ENCODE measurements at places on chromosomes 13 and 19.
A peak's percentile ranks its signal among the peaks of the same experiment; 100 is the strongest.

DNA sequence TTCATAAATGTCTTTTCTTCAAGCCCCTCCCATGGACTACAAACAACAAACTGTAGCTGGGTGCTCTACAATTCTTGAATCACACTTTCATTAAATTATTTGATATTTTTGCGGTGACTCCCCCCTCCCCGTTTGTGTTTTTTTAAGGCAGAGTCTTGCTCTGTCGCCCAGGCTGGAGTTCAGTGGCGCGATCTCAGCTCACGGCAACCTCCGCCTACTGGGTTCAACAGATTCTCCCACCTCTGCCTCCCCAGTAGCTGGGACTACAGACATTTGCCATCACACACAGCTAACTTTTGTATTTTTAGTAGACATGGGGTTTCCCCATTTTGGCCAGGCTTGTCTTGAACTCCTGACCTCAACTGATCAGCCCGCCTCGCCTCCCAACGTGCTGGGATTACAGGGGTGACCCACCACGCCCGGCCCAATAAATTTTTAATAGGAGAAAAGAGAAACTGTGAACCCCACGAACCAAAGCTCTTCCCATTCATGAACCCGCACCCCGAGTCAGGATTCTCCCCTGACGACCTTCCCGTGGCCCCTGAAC lies 703 bp downstream of the ZNF506 start:
- DNase-seq, result no peak

- no peak for DNase-seq
Measured at GRCh38 chr13:85816413-85816812, 17.2 kb upstream of the SLITRK6 start.

GRCh38 chr13:93260591-93260990 lies 34.0 kb downstream of the GPC6 start:
- DNase-seq, result no peak

DNA sequence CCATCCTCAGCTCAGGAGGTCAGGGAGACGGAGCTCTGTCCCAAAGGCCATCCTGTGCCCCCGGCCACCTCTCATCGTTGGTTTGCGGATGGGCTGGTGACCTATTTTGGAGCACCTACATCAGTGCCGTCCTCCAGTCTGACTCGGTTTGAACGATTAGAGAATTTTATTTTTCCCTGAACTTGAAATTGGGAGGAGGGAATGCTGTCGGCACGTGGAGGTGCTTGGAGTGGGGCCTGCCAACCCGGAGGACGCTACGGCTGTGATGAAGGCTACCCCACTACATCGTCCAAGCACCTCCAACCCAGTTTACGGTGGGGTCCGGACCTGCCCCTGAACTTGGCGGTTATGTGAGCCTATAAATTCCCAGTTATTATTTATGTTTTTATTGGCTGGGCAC lies 3.0 kb upstream of the ZNF554 start:
- DNase-seq, result no peak

DNA sequence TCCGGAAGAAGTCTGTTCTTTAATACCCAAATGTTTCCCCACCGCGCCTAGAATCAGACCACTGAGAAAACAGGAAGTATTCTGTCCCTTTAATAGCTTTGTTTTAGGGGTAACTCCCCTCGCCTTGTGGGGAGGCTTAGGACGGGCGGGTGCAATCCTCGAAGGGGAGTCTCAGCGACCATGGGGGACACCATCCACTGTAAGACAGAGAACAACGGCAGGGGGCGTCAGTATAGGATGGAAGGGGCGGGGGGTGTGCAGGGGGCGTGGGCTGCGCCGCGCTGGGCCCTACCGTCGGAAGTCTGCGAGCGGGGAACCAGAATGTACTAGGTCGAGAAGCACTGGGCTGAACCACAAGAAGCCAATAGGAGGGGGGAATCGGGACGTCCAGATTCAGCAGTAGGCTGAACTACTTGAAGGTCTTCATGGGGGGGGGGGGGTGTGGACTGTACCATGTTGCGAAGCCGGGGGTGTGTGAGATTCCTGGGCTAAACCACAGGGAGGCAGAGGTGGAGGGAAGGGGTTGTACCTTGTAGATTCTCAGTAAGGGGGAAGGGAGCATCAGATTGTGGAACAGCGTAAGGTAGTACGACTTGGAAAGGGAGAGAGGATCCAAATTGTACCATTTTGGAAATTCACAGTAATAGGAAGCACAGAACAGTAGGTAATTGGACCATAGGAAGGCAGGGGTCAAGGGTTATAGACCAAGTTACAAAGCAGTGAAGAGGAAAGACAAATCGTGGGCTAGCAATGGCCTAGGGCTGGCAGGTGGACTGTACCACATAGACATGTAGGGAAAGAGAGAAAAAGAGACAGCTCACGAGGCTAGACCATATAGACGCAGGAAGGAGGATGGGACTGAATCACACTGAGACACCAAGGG lies 1.0 kb upstream of the DBP start:
- peak; percentile 85 for DNase-seq

GRCh38 chr13:47233734-47234133 lies 336.9 kb upstream of the HTR2A start:
- DNase-seq, result no peak

GRCh38 chr19:13718733-13719132 lies 45.6 kb upstream of the MRI1 start:
- DNase-seq, result no peak

DNA sequence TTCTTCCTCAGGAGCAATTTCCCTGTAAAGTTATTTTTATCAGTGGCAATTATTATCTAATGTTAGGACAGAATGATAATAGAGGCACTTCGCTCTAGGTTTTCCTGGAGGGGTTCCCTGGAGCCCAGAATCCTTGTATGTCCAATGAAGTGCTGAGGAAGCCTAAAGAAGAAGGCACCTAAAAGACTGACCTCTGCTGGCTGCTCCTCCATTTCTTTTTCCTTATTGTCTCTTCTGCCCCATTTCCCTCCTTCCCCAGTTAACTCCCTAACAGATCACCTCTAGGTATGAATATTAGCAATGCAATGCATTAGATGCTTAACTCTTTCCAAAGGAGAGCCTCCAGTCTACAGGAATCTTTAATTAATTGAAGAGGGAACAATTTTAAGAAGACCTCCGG lies 985.4 kb downstream of the DIAPH3 start:
- DNase-seq, result no peak

DNA sequence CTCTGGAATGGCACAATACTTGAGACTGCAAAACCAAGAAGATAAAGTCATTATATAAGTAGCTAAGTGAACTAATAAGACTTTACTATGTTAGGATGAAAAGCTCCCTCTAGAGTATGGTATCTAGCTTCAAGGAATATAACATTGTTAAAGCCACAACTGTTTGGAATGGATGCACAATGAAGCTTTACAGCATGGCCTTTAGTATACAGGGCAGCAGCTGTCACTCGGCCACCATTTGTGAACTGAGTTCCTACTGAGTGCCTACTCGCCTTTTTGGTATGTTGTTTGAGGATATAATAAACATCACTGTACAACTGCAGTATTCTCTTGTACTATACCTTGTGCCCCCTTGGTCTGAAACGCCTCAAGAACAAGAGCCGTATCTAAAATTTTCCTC lies 6.8 kb downstream of the ALG5 start:
- DNase-seq, result no peak

DNA sequence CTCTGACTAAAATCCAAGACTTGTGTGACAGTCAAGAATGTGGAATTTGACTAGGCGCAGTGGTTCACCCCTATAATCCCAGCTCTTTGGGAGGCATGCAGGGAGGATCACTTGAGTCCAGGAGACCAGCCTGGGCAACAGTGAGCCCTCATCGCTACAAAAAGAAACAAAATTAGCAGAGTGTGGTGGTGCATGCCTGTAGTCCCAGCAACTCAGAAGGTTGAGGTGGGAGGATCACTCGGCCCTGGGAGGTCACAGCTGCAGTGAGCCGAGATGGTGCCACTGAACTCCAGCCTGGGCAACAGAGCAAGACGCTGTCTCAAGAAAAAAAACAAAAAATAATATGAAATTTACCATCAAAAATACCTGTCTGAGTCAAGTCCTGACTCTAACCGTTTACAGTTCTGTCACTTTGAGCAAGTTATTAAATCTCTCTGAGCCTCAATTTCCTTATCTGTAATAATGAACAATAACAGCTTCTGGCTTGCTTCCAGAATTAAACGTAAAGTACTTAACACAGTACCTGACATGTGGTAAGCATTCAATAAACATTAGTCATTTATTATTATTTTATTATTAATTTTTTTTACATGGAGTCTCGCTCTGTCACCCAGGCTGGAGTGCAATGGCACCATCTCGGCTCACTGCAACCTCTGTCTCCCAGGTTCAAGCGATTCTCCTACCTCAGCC lies 204.6 kb upstream of the TSC22D1 start:
- no peak for DNase-seq

GRCh38 chr13:83935566-83935965 lies 53.3 kb upstream of the SLITRK1 start:
- no peak for DNase-seq

DNA sequence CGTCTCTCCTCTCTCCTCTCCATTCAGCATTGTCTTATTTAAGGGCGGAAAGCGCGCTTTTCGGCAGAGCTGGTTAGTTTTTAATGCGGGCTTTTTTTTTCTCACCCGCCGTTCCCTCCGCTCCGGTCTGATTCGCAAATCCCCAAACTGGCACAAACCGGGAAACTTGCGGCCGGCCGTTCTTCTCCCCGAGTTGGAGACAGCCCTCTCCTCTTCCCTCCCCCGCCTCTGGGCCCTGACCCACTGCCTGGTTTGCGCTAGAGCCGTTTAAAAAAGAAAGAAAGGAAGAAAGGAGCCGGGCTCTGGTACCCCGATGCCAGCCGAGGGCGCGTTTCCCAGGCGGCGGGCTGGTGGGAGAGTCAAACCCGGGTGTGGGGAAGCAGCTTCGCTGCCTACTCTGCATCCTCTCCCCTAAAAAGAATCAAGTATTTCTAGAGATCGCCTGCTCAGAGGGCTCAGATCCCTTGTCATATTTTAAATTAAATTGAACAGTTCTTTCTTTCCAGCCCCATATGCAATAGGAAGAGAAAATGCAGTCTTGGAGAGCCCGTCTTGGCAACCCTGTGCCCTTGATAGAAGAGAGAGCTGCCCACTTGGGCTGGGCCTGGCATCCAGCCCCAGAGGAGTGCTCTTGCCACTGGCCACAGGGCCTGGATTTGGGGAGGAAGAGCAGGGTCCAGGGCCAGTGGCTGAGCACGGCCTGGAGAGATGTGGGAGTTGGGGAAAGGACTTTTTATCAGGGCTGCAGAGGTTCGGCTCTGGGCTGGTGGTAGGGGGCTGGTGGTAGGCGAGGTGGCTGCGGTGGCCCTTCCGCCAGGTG lies 19.0 kb downstream of the NFIX start:
- DNase-seq, result no peak

DNA sequence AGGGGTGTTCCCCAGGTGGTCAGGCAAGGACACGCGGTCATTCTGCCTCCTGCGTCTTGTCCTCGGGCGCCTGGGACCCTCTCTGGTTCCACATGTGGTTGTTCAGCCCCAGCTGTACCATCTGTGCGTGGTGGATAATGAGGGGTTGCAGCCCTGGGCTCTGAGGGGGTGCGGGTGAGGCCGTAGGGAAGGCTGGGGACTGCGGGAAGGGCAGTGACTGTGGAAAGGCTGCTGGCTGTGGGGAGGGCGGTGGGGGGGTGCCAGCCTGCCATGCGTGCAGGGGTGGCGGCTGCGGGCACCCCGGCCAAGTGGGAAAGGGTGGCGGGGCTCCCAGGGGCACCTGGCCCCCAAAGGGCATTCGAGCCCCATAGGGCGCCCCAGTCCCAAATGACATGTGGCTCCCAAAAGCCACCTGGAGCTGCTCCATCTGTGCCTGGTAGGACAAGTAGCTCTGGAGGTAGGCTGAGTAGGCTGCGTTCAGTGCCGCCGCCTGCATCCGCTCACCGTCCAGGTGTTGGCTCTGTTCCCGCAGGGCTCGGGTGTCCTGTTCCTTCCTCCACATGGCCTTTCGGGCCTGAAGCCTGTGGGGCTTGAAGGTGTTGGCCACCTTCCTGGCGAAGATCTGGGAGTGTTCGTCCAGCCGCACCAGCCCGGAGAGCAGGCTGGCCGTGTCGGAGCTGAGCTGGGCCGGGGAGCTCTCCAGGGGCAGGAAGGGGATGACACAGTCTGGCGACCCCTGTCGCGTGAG lies 15.1 kb downstream of the TICAM1 start:
- DNase-seq, result no peak

DNA sequence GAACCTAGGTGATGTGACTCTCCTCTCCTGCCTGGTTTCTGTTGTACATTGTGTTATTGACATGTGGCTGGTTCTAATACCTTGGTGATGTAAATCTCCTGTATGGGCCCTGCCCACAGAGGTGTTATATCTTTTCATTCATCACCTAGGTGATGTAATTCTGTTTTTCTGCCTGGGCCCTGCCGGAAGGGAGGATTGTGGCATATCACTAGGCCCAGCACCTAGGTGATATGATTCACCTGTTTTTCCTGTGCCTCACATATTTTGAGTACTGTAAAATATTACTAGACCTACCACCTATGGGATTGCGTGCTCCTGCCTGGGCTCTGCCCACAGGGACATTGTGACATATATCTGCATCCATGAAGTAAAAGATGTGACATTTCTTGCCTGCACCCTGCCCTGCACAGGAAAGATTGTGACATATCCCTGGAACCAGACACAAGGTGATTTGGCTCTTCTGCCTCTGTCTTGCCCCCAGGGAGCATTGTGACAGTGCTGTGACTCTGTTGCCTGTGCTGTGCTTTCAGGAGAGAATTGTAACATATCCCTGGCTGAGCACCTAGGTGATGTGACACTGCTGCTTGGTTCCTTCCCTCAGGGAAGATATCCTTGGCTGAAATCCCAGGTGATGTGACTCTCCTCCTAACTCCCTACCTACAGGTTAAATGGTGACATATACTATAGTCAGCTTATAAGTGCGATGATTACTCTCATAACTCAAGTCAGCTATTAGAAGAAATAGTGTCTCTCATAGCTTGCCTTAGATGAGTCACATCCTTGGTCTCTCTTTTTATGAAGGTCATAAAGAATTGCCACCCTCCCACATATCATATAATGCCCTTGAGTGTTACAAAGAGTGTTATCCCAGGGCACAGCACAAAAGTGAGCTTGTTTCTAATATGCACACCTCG lies 13.3 kb upstream of the ZNF681 start:
- no peak for DNase-seq

DNA sequence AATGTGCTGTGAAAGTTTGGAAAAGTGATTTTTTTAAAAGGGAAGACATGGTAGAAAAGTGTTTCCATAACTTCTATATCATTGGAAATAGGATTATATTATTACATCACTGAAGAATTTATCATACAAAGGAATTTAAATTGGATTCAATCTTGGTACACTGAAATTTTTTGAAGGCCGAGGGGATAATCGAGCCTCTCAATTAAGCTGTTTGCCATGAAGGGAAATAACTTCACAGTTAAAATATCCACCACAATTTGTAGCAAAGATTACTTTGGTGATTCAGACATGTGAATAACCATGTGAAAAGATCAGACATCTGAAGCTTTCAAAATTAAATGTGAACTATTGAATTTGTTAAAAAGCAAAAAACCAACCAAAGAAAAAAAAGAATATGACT lies 215.3 kb downstream of the KLF5 start:
- no peak for DNase-seq

Measured in CD4-positive, alpha-beta T cell treated with Interleukin-17A for 4 hours (primary cell).